ENCODE measurements at places on chromosomes 5 and 9.

GRCh38 chr5:142613271-142613671 is 72.6 kb downstream of the FGF1 start:
- DNase-seq: no peak

DNA sequence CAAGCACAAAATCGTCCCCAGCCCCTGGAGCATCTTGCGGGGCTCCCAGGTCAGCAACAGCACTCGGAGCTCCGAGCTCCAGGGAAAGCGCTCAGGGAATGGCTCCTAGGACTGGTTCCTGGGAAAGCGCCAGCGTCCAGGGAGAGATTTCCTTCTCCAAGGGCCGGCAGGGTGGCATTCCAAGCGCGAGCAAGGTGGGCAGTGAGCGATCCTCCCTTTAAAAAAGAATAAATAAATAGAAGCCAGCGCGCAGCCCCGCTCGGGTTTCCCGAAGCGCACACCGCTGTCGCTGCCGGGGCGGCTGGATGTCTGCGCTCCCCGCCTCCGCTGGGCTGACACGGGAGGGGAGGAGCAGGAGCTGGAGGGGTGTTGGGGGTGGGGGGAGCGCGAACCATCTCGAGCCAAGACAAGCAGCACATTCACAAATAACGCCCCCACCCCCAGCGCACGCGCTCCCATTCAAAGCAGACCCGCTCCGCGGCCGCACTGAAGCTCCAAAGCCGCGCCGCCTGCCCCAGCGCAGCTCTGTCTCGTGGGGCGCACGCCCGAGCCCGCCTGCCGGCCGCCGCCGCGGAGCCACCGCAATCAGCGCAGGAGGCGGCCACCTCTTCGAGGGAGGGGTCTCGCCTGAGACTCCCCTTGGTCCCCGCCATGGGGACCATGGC is 327.4 kb downstream of the SH3GL2 start:
- DNase-seq: no peak

DNA sequence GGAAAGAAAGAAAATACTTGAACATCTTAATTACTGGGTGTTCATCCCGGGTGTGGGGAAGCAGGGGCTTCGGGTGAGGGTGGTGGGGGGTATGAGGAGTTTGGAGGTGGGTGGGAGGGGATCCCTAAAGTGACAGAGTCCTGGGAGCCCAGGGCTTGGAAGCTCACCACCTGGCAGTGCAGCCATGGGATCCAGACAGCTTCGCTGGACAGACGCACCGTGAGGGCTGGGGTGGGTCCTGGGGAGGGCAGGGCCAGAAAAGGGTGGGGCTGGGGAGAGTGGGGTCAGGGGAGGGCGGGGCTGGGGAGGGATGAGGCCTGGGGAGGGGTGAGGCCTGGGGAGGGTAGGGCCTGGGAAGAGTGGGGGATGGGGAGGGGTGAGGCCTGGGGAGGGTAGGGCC is 127.5 kb upstream of the LPCAT1 start:
- DNase-seq: no peak

DNA sequence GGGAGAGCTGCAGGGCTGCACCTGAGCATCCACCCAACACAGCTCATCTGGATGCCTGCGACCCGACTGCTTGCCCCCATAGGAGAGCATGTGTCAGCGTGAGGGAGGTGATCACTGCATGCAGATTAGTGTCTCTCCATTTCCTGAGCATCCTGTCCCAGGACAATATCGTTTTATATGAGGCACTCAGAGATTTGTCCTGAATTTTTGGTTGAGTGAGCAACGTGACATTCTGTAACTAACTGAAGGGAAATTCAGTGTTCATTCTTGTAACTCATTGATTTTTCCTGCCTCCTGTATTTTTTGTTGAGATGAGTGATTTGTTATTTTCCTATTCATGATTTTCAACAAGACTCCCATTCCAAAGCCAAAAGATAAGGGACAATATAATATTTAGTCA is 20.7 kb upstream of the ANKRD34B start:
- DNase-seq: no peak

GRCh38 chr9:112169368-112169767 is 5.7 kb downstream of the SUSD1 start:
- no peak for DNase-seq
